ENCODE measurements at places on chromosomes 12 and 14. TPM values are rescaled to one million over a fixed set of nuclear protein-coding genes. Genes with fewer than 3 reads are reported as not detected.

DNA sequence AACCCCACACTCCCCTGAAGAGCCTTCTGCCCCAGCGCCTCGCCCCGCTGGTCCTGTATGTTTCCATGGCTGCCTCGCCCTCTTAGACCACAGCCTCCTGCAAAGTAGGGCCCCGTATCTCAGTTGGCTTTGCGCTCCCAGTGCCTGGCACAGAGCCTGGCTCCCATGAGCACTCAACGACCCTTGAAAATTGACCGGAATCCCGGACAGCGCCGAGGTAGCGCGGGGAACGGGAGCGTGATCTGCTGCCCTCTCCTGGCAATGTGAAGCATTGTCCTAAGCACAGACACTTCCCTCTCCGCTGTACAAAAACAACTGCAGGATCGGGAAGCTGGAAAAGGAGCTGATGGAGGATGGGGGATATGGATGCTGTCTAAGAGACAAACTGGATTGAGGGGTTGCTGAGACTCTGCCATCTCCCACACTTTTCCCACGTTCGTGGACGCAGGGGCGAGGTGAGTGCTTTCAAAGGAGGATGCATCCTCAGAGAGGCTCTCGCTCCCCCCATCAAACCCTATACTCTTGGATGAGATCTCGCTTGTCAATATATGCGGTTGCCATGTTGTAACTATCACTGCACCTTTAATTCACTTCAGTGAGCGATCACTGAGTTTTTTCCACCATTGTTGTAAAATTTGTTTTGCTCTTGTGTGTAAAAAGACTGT, 10.7 kb upstream of the FKBP4 start:
- no peak for DNase-seq

GRCh38 chr14:74841230-74842207, 34.4 kb downstream of the PROX2 start:
- DNase-seq, result no peak

GRCh38 chr14:69928111-69928523, 48.9 kb downstream of the SMOC1 start:
- DNase-seq, result no peak

DNA sequence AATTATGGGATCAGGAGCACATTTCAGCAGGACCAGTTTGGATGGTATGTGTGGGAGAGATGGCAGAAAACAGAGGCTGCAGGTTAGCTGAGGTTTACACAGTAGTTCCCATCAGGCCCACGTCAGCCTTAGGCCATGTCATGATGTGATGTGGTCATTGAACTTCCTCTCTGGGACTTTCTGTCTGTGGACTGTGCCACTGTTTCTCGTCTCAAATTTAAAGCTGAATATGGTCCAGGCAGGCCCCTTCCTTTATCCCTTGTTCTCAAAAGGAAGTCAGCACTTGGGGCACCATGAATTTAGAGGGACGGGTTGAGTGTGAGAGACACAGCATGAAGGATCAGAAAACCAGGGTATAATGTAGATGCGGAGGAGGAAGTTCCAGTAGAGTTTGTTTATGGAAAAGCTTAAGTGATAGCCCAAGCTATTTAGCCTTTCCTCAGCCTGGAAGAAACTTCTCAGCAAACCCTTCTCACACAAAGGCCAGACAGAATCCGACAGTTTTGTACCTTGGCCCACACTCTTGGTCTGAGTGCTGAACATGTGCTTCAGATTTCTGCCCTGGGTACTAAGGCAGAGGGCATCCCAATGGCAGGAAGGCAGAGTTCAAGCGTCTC, 3.6 kb upstream of the IGFBP6 start:
- DNase-seq, result no peak

DNA sequence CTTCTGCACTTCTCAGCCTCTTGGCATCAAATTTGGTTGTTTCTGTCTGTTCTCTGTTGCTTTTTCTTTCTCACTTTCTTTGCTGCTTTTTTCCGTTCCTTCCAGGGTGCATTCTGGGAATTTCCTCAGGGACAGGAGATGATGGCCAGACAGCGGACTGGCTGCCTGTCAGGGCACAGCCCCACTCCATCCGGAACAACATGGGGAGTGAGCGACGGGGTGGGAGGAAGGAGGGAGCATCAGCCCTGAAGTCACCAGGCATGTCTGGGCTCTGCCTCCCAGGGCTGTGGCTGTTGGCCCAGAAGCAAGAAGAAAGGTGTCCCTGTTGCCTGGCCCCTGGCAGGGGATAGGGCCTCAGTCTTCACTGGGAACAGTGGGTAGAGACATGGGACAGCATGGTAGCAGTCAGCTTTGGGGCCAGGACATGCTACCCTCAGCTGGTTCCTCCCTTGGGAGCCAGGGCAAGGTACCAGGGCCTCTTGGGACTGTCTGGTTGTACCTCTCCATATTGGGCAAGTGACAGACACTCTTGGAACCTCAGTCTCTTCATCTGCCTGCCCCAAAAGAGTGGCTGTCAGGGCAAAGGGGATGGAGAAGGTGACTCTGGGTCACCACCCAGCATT, 8.6 kb downstream of the PGF start:
- DNase-seq, result no peak

GRCh38 chr12:121107681-121108080, 25.0 kb upstream of the P2RX7 start:
- no peak for DNase-seq

GRCh38 chr14:51208982-51209381, 31.1 kb upstream of the TMX1 start:
- DNase-seq, result no peak

- no peak for DNase-seq
These were observed 1058.4 kb downstream of the LRFN5 start for GRCh38 chr14:42665083-42665482.

GRCh38 chr12:75960954-75961661, 70.5 kb downstream of the PHLDA1 start:
- no peak for DNase-seq

- no peak for DNase-seq
These were observed 3.1 kb upstream of the RIC8B start for GRCh38 chr12:106771425-106771824.

GRCh38 chr12:104935886-104936285, 22.2 kb downstream of the SLC41A2 start:
- no peak for DNase-seq

DNA sequence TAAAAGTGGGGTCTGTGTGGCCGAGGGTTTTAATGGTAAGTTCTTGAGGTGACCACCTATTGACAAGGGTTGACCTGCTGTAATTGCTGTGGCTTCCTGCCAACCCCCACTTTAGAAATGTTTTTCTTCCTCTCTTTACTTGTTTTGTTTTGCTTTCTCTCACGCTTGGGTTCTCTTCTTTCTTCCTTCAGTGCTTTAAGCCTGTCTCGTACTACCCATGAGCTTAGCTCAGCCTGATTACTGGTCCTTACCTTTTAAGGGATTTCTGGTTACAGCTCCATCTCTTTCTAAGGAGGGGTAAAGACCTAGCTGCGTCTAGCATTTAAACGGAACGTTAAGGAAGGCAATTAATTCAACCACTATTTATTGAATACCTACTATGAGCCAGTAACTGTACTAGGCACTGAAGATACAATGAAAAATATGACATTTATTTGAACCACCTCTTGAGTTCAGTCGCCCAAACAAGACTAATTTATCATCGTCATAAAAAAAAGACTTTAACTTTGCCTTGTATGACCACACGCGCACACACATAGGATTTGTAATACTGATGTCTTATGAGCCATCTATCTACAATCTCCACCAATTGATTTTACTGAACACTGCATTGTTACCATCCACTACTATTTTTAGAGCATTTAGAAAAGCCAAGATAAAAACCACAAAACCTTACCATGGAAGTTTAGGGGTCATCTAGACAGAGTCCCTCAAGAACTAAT, 888 bp upstream of the PPP1R12A start:
- DNase-seq, result no peak

DNA sequence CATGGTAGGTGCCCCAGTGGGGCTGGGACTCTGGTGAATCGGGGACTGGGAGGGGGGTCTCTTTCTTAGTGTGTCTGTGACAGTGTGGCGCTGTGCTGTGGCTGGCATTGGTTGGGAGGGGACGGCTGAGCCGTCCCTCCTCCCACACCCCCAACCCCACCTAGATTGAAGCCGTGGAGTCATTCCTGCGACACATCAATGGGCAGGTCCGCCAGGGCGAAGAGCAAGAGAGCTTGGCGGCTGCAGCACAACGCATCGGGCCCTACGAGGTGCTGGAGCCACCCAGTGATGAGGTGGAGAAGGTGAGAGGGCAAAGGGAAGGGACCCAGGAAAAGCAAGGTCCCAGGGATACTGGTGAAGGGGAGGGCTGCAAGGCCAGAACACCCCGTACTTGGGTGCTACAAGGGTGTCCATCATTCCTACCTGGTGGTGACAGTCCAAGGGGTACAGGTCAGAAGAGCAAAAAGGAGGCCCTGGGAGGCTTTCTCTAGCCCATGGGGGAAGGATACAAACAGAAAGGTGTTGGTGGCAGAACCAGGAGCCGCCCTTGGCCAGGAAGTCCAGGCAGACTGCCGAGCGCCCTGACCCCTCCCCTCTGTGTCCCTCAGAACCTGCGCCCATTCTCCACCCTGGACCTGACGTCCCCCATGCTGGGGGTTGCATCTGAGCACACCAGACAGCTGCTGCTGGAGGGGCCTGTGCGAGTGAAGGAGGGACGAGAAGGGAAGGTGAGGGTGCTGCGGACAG, 7.4 kb downstream of the PLEKHG6 start:
- peak; percentile 13 for DNase-seq

GRCh38 chr12:110908377-110909152, 11.8 kb downstream of the MYL2 start:
- DNase-seq, result no peak

- no peak for DNase-seq
These were observed 105.8 kb downstream of the PAH start for GRCh38 chr12:102811110-102811737.

DNA sequence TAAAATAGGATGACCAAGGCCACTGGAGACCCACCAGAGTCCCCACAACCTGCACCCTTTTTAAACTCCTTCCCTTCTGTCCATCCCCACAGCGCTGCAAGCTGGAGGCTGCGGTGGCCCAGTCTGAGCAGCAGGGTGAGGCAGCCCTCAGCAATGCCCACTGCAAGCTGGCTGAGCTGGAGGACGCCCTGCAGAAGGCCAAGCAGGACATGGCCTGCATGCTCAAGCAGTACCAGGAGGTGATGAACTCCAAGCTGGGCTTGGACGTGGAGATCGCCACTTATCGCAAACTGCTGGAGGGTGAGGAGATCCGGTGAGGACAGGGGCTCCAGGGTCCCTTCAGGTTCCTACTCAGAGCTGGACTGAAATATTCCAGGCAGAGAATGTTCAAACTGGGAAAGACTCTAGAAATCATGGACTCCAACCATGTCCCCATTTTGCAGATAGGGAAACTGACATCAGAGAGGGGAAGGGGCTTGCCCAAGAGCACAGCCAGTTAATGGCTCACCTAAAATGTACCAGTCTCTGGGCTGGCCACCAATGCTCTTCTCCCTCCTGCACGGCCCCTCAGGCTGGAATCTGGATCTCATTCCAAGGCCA, 17.2 kb downstream of the KRT85 start:
- DNase-seq, result no peak

DNA sequence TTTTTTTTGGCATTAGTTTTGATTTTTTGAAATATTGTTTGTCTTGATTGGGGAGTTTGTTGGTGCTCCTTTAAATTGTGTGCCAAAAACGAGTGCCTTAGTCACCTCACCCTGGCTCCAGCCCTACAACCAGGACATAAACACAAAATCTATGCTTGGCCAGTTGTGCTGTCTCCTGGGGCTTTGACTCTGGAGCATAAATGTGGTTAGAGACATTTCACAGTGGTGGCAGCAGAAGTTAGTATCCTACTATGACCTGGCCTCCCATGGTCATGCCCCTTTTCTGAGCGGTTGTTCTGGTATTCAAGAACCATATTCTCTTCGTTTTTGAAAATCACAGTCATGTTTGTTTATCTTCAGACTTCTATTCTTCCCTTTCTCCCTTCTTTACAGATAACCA, 70.7 kb upstream of the PSMA6 start:
- no peak for DNase-seq

DNA sequence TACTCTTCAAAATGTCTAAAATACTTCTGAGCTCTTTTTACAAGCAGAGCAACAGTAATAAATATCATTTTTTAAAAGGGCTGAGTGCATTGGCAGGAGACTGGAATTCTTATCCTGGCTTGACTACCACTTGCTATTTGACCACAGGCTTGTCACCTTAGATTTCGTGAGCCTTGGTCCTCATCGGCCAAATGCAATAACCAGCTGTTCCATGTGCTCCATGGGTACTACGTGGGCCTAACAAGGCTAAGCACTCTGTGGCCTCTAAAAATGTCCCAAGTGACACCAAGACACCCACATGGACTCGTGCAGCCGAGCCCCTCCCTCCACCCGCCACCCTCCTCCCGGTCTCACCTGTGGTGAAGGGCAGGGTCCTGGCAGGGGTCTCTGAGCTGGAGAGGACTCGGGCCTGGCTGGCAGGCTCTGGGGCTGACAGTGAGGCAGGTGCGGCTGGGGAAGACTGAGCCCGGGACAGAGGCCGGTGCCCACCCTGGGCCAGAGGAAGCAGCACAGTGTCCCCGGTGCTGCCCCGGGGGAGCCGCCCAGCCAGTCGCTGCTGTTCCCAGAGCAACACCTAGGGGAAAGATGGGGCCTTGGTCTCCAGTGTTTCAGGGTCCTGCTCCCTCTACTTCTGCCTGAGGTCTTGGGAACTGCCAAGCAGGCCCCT, 20.1 kb downstream of the SLC48A1 start:
- DNase-seq, result no peak

DNA sequence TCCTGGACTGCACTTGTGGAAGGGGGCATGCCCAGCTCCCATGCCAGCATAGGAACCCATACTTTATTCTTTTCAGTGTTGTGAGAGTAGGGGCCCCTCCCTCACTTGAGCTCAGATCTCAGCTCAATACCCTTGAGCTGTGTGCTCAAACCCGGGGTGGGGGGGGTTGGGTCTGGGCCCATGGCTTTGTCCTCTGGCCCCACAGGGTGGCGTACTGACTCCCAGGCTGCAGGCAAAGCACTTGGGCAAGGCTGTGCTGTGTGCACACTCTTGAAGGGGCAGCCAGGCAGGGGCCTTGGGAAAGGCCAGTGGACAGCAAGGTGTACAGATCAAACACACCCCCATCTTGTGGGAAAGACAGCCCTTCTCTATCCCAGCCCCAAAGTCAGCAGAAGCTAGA, 81.8 kb downstream of the WIF1 start:
- DNase-seq, result no peak

RNF212B gene
- not detected for total RNA-seq

BEST3 gene
- 163 TPM for total RNA-seq

WIF1 gene
- total RNA-seq, result not detected

PRR4 gene
- total RNA-seq, result 3.5 TPM

UNC79 gene
- 0.33 TPM for total RNA-seq

CATSPERB gene
- 0.24 TPM for total RNA-seq

HOXC12 gene
- not detected for total RNA-seq

KICS2 gene
- 17.9 TPM for total RNA-seq

LRP1 gene
- 53.5 TPM for total RNA-seq

SIX6 gene
- 0.61 TPM for total RNA-seq

PMCH gene
- total RNA-seq, result not detected

MUCL1 gene
- total RNA-seq, result not detected

All from gastrocnemius medialis (tissue), 4 donors.